ENCODE measurements at places on chromosomes 7 and 10. TPM values are rescaled to one million over a fixed set of nuclear protein-coding genes. Genes with fewer than 3 reads are reported as not detected.

NOM1 gene
- total RNA-seq, result 17.0 TPM

TMEM270 gene
- total RNA-seq, result not detected

DNA sequence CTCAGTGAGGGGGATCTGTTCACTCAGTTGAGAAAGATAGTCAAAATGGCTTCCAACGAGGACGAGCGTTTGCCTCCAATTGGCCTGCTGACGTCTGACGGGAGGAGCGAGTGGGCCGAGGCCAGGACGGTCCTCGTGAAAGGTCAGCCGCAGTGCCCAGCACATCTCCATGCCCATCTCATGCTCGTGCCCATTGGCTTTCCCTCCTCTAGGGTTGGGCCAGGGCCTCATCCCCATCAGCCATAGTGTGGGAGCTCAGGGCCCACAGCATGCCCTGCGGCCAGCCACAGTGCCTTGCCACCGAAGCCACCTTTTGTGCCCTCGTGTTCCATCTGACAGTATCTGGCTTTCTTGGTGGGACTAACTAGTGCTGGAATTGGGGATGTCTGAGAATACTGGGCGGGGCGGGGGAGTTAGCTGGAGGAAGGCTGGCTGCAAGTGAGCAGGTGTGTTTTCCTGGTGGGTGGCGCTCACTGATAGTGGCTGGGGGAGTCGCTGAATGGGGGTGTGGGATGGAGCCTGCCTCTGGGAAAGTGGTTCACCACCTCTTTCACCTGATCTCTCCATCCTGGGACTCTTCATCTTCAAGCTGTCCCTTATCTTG lies 13.9 kb downstream of the CHAT start:
- H3K36me3 ChIP-seq, result no peaks in the 10 kb centered on the region
- H3K4me3 ChIP-seq, result no peak overlapping the region
- DNase-seq, result no peak
- H3K4me1 ChIP-seq, result no peaks in the 10 kb centered on the region

DNA sequence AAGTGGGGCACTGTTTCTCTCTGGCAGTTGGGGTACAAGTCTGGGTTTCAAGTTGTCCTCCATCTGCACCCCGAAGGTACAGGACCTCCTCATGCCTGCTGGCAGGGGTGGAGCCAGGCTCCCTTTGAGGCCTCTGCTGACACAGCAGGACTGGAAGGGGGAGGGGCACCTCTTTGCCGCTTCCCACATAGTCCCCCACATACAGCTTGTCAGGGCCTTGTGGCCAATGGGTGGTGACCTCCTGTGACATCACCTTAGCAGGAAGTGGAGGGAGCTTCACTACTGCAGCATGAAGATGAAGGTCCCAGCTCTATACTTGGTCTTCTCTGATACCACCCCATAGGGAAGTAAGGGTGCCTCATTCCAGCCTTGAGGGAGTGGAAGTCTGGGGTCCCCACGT lies 167.8 kb downstream of the RAMP3 start:
- H3K27ac ChIP-seq, result no peak overlapping the region
- H3K36me3 ChIP-seq, result no peaks in the 10 kb centered on the region
- H3K27me3 ChIP-seq, result no peaks in the 10 kb centered on the region
- H3K4me3 ChIP-seq, result no peak overlapping the region
- no peak for DNase-seq
- H3K4me1 ChIP-seq, result no peaks in the 10 kb centered on the region

- H3K27ac ChIP-seq, result no peak overlapping the region
- no peaks in the 10 kb centered on the region for H3K27me3 ChIP-seq
- no peak overlapping the region for H3K4me3 ChIP-seq
These were observed 303.5 kb downstream of the OTUD1 start for GRCh38 chr10:23742368-23742767.

Measured in HFFc6 (cell line).